IMR-90 (cell line): ENCODE measurements at places on chromosomes 12 and 14. TPM values are rescaled to one million over a fixed set of nuclear protein-coding genes. Genes with fewer than 3 reads are reported as not detected.

The JDP2 gene
- 38.4 and 39.7 TPM in 2 replicates for polyA plus RNA-seq

The TAS2R31 gene
- polyA plus RNA-seq, result 0.10 and 0.24 TPM in 2 replicates

The BEGAIN gene
- 0.99 and 1.2 TPM in 2 replicates for polyA plus RNA-seq

The PRPH gene
- not detected in 2 replicates for polyA plus RNA-seq

The TAS2R30 gene
- 0.03 TPM in 1 of 2 replicates, not detected in the other for polyA plus RNA-seq

The GDF11 gene
- 12.9 and 13.6 TPM in 2 replicates for polyA plus RNA-seq

The ASB2 gene
- 0.77 and 0.98 TPM in 2 replicates for polyA plus RNA-seq

The PHETA1 gene
- 6.6 and 7.1 TPM in 2 replicates for polyA plus RNA-seq
